ENCODE measurements at places on chromosomes 2 and 18. TPM values are rescaled to one million over a fixed set of nuclear protein-coding genes. Genes with fewer than 3 reads are reported as not detected.

Gene GALNT3
- total RNA-seq = 5.8 TPM

Gene GDF7
- total RNA-seq = not detected

Gene GPR155
- 19.8 TPM for total RNA-seq

Gene UGT1A8
- not detected for total RNA-seq

Gene WDSUB1
- 5.9 TPM for total RNA-seq

Gene KCNF1
- total RNA-seq = not detected

Gene AKAIN1
- total RNA-seq = not detected

Gene FABP1
- total RNA-seq = not detected

Gene TTN
- total RNA-seq = 11.4 TPM

Gene DHRS9
- not detected for total RNA-seq

Gene CD8A
- total RNA-seq = 675 TPM

Gene SCN2A
- 0.13 TPM for total RNA-seq

Gene CLIP4
- total RNA-seq = 20.1 TPM

Gene C2orf66
- 0.32 TPM for total RNA-seq

Gene ADD2
- total RNA-seq = 14.2 TPM

Gene SH3RF3
- 0.10 TPM for total RNA-seq

Gene AQP12B
- total RNA-seq = not detected

Gene HNMT
- not detected for total RNA-seq

Gene KCNJ13
- total RNA-seq = not detected

Gene POTEI
- not detected for total RNA-seq

Gene TWIST2
- total RNA-seq = not detected

Gene CRACDL
- total RNA-seq = 0.97 TPM

Gene UGT1A6
- total RNA-seq = not detected

Gene ZAP70
- total RNA-seq = 268 TPM

Gene MALL
- total RNA-seq = not detected

Gene TMEM163
- 0.23 TPM for total RNA-seq

Gene RESP18
- not detected for total RNA-seq

Gene ANKRD53
- not detected for total RNA-seq

Gene CAVIN2
- total RNA-seq = not detected

Gene FAHD2A
- 30.5 TPM for total RNA-seq

Gene FKBP1B
- total RNA-seq = 3.4 TPM

Gene MTA3
- 26.2 TPM for total RNA-seq

Gene AGAP1
- total RNA-seq = 1.3 TPM

Gene EML6
- total RNA-seq = 1.3 TPM

Gene MARCO
- not detected for total RNA-seq

Gene AOX1
- total RNA-seq = not detected

Gene SPATA3
- 0.29 TPM for total RNA-seq

Gene ABCG8
- total RNA-seq = not detected

Gene C2orf78
- not detected for total RNA-seq

Gene GRB14
- total RNA-seq = not detected

Gene GNAL
- not detected for total RNA-seq

Gene NR4A2
- total RNA-seq = 1.9 TPM

Data from activated CD8-positive, alpha-beta T cell treated with anti-CD3 and anti-CD28 coated beads, Interleukin-2, amount 10 ng/mL, durations not matched to agents 7 days and 5 days (primary cell).